Suppressor macrophage treated with lipopolysaccharide for 1 hour (primary cell): ENCODE measurements at places on chromosomes 1 and 21.
A peak's percentile ranks its signal among the peaks of the same experiment; 100 is the strongest.

- no peak for DNase-seq
Observed at GRCh38 chr21:41832596-41833496, 46.3 kb downstream of the PRDM15 start.

- peak; percentile 20 for DNase-seq
Observed at GRCh38 chr1:185157599-185158412, 839 bp downstream of the SWT1 start.

DNA sequence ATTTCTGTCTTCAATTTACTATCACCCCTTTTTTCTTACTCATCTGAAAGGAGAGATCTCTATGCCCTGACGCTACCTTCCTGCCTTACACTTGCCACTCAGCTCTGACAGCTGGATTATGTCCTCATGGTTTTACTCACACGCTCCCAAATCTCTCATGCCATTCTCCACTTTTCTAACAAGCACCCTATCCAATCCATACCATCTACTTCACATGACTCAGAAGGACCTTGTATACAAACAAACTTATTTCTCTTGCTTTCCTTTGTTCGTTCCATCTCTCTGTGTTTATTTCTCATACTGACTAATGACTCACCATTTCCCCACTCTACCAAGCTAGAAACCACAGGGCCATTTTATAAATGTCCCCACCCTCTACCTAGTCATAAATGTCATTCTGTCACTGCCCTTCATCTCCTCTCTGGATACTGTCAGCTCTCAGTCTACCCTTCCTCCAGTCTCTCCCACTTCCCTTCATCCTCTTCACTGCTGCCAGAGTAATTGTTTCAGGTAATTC is 87.3 kb downstream of the USP24 start:
- peak; percentile 53 for DNase-seq

DNA sequence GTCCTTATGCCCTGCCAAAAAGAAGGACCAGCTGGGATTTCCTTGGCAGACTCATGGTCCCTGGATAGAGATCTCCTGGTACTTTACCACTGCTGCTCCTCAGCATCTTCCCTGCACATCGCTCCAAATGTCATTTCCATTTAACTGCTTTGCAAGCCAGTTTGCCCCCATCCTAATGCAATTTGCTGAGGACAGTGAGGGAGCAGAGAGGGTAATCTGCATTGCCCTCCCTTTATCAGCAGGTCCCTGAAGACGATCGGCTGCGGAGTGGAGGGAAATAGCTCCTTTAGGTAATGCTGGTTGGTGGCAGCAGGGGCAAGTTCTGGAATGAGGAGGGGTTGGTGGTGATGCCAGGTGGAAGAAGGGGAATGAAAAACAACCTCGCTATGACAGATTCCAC is 2.7 kb downstream of the PLXNA2 start:
- no peak for DNase-seq

DNA sequence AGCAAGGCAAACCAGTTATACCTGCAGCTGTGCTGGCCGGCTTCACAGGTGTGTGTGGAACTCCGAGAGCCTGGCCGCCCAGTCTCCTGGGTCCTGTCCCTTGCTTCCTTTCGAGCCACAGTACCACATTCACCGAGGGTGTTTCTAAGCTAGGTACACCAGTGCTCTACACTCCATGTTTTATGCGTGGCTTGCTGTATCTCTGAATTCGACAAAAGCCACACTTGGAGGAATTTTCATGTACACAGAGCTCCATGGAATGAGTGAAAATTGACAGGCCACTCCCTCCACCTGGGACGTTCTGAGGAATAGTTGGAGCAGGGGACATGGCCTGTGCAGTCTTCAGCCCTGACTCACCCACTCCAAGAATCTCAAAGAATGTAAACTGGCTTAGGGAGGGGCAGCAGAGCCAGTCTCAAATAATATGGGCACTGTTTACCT is 14.0 kb downstream of the ETS2 start:
- DNase-seq = no peak

- no peak for DNase-seq
Observed at GRCh38 chr1:44806704-44807363, at the start of gene DYNLT4. Gene DYNLT4 (minus strand): TSS chr1:44807351. CDS start chr1:44806668, 683 bp downstream.
